NCI-H187 (cell line): ENCODE measurements at places on chromosomes 2 and 18.

GRCh38 chr18:76457475-76457874, 37.6 kb downstream of the ZNF516 start:
- no peak for DNase-seq

DNA sequence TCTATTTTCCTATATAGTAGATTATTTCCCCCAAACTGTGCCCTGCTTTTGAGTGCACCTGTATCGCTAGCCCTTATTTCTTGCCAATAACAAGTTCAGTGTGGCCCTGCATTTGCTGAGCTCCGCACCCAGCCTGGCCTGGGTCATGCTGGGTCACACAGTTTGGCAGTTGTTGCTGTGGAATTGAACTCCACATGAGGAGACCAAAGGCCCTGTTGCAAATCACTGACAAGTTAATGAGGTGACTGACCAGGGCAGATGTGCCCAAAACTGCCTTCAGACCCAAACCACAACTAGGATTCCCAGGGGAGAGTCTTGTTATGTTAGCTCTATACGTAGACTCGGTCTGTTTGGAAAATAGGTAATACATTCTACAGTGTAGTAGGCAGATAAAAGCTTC, 31.0 kb downstream of the COL4A4 start:
- DNase-seq = no peak

- no peak for DNase-seq
Observed at GRCh38 chr2:38547791-38548190, 54.9 kb downstream of the HNRNPLL start.

- no peak for DNase-seq
Observed at GRCh38 chr2:145065342-145065741, 545.4 kb upstream of the ZEB2 start.

DNA sequence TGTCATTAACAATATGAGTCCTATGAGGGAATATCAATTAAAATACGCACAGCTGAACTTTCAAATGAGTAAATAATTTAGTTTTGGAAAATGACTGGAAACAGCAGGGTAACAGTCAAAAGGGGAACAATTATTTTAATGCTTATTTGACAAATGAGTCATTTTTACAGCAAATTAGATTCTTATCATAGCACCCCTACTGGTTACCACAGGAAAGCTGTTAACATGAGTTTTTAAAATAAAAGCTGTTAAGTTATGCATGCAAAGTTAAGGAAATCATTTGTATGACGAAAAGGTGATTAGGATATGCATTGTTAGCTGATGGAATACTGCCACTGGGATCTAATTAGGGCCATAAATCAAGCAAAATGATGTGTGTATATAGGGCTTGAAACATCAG, 435.1 kb upstream of the MEIS1 start:
- no peak for DNase-seq

GRCh38 chr2:174939046-174939445, 66.1 kb downstream of the CHN1 start:
- DNase-seq = no peak

- DNase-seq = no peak
Observed at GRCh38 chr18:63263444-63263843, 56.1 kb downstream of the BCL2 start.

- DNase-seq = no peak
Observed at GRCh38 chr2:205989271-205990071, 96.5 kb downstream of the INO80D start.

- no peak for DNase-seq
Observed at GRCh38 chr2:68643874-68644485, 601 bp downstream of the PROKR1 start.

- no peak for DNase-seq
Observed at GRCh38 chr2:155692856-155693255, 639.7 kb downstream of the NR4A2 start.

DNA sequence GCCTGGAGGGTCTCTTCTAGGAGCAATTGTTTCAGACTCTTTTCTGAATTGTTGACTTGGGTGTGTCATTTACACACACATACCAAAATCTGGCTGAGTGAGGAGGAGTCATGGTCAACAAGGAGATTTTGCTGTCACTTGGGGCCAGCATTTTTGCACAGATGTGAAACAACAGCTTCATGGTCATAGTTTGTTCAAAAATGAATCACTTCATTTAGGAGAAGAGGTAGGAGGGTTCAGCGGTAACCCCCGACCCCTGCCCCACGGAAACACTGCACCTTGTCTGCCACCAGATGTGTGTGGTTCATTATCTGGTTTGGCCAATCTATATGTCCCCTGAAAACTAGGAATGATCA, 42.2 kb downstream of the LBH start:
- DNase-seq = no peak

- DNase-seq = no peak
Observed at GRCh38 chr2:25375371-25375988, 33.8 kb upstream of the DNMT3A start.

GRCh38 chr2:86035376-86035882, 70.3 kb downstream of the POLR1A start:
- DNase-seq = no peak

- no peak for DNase-seq
Observed at GRCh38 chr18:67280486-67281242, 235.9 kb downstream of the DSEL start.

DNA sequence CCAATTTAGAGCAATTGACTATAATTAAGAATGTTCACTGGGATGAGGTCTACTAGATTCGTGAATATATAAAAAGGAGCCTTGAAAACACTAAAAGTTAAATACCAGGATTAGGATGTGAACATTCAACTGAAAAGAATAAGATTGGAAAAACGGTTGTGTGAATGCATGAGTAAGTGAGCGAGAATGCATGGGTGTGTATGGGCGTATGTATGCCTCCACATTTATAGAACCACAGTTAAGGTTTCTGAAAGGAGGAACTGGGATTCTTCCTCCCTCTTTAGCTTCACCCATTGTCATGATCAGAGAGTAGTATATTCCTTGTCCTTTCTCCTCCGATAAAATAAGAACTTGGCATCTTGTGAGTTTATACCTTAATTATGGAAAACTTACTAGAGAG, 151.1 kb upstream of the UBE2E3 start:
- no peak for DNase-seq

- DNase-seq = no peak
Observed at GRCh38 chr2:175009917-175010621, 4.9 kb upstream of the CHN1 start.

GRCh38 chr2:137957033-137957432, 7.2 kb upstream of the HNMT start:
- no peak for DNase-seq

DNA sequence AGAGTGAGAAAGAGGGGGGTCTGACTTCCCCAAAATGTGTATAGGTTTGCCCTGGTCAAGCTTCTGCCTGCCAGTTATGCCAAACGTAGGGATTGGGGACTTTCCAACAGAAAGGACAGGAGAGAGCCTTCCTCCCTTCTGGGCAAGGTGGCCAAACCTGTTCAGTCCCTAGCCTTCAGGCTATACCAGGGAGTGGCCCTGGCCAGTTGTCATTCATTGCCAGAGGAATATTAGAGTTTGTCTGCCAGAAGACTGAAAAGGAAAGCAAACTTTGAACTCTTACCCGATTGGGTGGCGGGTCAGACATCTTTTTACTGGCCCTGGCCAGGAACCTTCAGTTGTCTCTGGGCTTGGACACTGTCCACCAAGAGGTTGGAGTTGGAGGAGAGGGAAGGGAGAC, 22.1 kb downstream of the RAB3GAP1 start:
- no peak for DNase-seq

GRCh38 chr2:114218383-114218782, 224.1 kb upstream of the DPP10 start:
- DNase-seq = no peak

DNA sequence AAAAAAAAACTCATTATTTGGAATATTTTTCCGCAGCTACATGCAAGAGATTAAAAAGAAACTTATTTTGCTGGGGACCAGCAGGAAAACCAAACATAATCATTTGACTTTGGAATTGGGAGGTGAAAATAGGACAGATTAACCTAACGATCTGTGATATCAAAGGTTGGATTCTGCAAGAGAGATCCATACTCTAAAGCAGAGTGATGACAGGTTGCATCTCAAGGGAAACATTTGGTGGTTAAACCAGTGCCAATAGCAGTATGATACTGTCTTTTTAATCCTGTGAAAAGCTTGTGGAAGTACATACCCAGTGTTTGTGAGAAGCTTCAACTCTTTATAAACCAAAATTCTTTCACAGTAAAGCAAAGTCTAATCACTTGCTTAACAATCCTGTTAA, 5.3 kb upstream of the IKZF2 start:
- DNase-seq = no peak

- no peak for DNase-seq
Observed at GRCh38 chr18:45250479-45250878, 364.8 kb upstream of the SLC14A2 start.

- no peak for DNase-seq
Observed at GRCh38 chr2:74555610-74556103, 1.1 kb downstream of the DOK1 start.

- no peak for DNase-seq
Observed at GRCh38 chr2:36362291-36362690, 6.7 kb downstream of the CRIM1 start.

DNA sequence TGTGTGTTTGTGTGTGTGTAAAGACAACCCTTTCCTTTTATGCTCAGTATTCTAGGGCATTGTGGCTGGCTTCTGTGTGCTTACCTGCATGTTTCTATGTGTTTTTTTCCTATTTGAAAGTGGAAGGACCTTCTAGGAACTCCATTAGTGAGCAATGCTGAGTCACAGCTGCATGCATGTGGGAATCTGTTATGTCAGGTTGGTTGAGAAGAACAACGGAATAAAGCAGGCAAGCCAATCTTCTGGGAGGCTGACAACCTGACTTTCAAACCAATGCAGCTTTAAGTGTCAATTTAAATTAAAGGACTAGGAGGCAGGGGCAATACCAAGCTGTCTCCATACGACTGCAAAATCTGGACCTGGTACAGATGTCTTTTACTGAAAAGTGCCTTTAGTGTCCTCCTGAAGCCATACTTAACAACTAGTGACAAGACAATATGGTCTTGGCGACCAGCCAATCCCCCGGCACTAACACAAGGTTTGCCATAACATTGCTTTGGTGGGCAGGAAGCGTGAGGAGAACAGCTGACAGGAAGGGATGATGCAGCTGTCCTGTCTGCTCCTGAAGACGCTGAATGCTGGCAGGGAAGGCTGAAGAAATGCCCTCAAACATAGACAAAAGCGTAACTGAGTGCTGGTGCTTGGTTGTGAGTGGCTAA, 514.7 kb upstream of the CDH7 start:
- peak; percentile 25 for DNase-seq

GRCh38 chr2:238187618-238188548, 15.6 kb downstream of the ILKAP start:
- DNase-seq = no peak

GRCh38 chr2:22209545-22209944, 1085.8 kb downstream of the TDRD15 start:
- no peak for DNase-seq

DNA sequence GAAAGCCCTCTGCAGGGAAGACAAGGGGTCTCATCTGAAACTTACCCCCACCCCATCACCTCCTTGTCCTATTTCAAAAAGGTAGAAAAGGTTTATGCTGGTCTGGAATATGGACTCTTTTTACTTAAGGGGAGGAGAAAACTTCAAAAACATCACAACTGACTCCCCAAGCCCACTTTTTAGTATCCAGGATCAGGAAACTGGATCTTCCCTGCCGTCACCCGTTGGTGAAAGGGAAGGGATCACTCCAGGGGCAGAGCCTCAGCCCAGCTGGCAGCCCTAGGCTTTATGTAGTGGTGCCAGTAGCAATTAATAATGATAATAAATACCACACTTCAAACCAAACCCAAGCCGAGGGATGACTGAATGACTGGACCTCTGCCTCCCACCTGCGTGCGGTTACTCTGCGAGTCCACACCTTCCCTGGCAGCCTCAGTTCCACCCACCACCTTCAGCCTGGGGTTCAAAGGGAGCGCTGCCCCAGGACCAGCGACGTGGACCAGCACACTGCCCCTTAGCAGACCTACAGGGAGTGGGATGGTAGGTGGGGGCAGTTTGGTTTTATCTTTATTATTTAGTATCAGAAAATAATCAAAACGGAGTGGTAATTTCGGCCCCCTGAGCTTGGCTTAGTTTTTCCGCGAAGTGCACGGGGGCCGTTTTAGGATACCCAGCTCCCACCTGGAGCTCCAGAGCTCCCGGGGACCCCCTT, 4.9 kb upstream of the GATA6 start:
- DNase-seq = no peak

- DNase-seq = no peak
Observed at GRCh38 chr2:223740679-223741078, 96.7 kb downstream of the AP1S3 start.

DNA sequence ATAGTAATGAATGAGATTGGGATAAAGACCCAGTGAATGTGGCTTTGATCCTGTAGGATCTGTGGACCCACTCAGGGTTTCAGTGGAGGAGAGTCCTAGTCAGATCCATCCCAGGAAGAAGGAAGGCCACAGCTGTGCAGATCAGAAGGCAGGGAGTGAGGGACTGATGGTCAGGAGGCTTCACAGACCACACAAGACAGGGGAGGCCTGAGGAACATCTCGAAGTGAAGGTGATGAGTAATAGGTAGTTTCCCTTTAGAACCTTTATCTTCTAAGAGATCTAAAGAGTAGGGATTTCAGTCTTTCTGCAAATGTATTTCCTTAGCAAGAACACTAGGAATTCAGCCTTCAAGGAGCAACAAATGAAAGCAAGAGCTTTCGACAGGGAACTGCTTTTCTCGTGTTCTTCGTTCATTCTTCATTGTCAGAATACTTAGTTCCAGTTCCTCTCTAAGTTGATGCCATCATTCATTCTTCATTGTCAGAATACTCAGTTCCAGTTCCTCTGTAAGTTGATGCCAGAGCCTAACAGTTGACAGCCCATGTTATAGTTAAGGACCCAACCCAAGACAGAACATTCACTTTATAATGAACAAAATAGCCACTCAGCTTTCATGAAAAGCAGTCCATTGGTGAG, 150.2 kb upstream of the EPAS1 start:
- no peak for DNase-seq

DNA sequence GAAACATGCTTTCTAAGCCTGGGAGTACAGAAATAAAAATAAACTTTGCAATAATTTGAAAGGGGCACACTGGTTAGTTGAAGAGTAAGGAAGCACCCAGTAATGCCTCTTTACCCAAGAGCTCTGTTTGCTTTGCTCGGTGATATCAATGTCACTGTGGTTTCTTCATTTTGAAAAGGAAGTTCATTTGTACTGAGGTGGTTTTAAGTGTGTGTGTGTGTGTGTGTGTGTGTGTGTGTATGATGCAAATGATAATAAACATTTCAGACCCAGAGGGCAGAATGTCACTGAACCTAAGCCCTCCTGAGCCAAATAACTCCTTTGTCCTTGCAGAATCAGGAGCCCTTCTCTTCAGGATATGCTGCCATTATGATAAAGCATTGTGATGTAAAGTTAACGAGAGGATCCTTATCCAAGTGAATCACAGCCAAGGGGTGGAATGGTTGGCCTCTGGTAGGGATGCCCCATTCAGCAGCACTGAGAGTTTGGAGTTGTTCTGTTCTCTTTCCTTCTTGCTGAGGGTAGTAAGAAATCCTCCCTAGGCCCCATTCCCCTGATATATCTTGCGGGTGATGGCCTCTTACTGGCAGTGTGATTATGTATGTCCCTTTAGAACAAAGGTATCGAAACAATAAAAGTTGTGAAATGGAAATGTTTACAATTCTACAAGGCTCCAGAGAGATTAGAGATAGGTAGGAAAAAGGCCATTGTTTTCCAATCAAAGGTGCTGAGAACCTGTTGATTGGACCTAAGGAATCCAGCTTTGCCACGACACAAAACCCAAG, 7.6 kb downstream of the ITGA6 start:
- DNase-seq = peak; percentile 2
